ENCODE measurements at places on chromosomes 1 and 21.

- DNase-seq = no peak
Measured at GRCh38 chr1:902802-903201, 20.9 kb upstream of the SAMD11 start.

- DNase-seq = no peak
Measured at GRCh38 chr1:159961636-159962035, 7.6 kb upstream of the SLAMF9 start.

DNA sequence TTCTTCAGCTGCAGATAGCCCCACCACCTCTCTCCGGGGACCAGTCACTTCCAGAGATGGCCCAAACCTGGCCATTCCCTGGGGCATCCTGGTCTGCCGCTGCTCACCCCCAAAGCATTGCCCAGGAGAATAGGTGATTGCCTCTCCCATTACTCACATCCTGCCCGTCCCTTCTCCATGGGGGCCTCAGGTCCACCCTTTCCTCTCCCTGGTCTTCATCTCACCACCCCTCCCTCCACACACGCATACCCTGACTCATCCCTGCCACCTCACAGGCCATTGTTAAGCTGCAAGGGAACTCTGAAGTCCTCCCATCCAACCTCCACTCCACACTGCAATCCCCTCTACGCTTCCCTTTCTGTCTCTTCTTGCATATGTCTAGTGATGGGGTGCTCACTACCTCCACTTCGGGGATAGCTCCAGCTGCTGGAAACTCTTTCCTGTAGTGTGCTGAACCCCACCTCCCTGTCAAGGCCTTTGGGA lies at the start of gene PLEKHG5:
TSS of gene PLEKHG5 (minus strand) at position 188 of the 483 bp plus-strand sequence. CDS start 14,096 bp downstream, outside the sequence.
- DNase-seq = no peak

DNA sequence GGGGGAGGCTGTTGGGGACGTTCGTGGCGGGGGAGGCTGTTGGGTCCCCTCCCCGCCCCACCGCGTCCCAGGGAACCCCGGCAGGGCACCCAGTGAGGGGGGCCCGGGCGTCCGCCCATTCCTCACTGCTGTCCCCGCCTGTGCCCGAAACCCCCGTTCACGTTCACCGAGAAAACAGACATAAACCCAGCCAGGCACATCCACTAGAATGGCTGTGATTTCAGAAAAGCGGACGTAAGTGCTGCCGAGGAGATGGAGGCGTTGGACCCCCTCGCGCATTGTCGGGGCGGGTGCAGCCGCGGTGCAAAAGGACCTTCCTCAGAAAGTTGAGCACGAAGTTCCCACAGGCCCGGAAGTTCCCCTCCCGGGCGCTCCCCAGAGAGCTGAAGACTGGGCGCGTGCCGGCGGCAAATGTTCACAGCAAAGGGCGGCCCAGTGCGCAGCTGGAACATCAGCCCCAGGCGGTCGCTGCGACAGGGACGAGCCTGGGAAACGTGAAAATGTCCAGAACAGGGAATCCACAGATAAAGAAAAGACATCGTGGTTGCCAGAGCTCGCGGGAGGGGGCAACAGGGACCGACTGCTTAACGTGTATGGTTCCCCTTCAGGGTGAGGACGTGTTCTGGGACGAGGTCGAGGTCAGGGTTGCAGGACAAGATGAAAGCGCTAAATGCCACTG lies 18.5 kb upstream of the SAMD11 start:
- DNase-seq = no peak

DNA sequence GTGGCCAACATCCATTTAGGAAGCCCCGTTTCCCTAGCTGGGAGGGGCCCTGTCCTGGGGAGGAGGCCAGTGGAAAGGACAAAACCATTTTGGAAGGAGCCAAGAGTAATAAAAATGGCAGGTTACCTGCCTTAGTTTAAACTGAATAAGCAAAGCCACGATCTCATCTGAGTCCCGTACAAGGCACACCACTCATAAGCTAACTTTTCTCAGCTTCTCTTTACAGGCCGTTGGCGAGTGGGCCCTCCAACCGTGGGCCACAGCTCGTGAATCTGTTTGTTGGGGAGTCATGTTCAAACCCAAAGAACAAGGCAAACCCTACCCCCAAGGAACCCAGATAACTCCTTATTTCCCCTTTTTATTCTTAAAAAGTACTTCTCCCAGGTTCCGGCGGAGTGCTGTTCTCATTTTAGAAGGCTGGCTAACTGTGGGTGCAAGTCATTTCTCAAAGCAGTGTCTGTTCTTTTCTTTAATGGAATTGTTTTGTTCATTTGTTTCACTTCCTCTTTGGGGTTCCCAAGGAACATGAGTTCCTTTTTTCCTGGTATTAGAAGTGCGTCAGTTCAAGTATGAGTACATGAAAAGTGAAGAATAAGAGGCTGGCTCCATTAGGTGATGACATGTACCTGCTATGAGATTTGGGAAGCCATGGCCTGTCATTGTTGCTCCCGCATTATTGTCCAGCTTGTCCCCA lies 89.0 kb downstream of the PSMG1 start:
- DNase-seq = no peak

- DNase-seq = no peak
Measured at GRCh38 chr21:40923407-40923806, 76.4 kb upstream of the DSCAM start.

DNA sequence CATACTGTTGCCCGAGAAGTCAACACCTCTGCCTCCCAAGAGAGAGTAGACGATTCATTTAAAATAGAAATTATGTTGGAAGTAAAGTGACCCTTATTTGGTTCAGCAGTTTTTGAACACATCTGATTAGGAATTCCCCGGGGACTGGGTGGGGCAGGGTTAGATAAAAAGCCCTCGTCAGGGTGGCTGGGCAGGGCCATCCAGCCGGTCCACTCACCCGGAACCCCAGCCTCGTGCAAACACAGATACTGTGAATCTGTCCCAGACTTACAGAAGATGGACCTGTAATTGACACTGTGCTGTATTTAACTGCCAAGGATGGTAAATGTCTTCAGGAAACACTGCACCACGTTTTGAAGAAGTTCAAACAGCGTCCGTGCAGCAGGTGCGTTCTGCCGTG lies 63.7 kb downstream of the PRDM16 start:
- DNase-seq = no peak

DNA sequence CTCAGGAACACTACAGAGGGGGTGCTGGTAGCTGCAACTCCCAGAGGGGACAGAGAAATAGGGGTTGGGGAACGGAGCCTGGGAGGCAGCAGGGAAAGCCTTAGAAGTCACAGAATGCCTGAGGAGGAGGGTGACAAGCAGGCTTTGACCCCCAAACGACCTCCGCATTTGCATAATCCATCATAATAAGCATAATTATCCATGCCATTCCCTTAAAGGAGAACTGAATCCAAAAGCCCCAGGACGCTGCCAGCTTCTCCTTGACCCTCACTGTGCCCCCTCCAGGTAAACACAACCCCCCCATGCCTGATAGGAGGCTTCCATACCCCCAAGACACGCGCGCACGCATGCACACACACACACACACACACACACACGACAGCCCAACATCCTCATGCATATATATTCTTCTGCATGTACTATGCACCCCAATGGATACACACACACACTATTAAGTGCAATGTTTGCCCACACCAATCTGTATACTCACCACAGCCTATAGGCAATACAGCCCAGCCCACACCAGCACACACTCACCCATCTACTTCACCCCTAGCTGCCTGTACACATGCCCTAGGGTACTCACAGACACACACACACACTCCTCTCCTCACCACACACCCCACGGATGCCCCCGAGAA lies 27.8 kb downstream of the SDC3 start:
- DNase-seq = no peak

DNA sequence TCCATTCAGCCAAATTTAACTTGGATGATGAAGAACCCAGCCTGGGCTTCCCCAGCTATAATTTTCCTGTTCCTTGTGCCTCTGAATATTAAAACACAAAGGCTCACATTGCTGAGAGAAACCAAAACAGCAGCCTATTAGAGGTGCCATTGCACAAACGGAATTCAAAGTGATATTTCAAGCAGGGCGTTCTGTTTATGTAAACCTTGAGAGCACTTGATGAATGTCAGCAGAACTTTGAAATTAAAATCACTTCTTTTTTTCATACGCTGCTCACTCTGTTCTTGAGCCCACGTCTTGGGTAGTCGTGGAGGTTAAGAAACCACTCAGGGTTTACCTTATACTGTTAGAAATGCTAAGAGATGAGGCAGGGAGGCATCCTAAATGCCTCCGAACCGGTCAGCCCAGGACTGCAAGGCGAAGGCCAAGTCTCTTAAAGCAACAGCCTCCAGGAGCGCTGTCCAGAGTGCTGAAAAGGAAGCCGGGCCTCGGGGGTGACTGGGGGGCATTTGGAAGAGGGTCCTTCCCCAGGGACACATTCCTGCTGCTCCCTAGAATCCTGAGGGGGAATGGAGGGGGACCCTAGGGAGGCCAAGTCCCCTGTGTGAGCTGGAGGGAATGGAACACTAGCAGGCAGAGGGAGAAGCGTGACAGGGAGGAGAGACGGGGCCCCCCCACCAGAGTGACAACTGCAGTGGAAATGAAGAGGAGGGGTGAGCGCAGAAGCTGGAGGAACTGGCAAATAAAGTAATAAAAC lies 154.8 kb upstream of the VAMP3 start:
- DNase-seq = no peak

DNA sequence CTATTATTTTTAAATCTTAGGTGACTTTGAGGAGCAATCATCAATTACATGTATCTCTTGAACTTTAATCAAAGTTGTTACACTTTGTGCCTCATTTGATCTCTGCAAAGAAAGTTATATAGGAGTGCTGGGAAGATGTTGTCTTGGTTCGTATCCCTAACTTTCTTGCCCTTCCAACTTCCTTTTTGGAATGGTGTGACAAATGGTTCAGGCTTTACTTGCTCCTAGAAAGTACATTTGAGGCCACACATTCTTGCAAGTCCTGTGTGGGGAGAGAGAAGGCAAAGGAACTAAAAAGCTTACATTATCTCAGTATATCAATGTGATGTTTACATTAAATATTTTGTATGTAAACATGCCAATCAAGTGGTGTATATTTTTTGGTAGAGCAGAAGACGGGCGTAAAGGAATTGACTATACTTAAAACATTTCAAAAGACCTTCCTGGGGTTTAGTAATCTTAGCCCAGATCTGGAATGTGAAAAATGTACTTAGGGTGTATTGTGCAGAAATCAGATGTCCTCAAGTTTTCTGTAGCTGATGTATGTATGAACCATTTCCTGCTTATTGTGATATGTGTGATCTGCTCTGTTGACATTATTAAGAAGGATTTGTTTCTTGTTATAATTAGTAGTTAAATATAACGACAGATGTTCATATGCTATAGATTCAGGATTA lies 59.2 kb downstream of the USP25 start:
- DNase-seq = no peak

GRCh38 chr1:64209221-64209620 lies 5.8 kb downstream of the UBE2U start:
- no peak for DNase-seq

GRCh38 chr1:232059726-232060374 lies 433.3 kb downstream of the DISC1 start:
- peak; percentile 18 for DNase-seq

- DNase-seq = no peak
Measured at GRCh38 chr1:160637821-160638539, 8.9 kb downstream of the SLAMF1 start.

GRCh38 chr1:207006914-207007313 lies 25.6 kb downstream of the C1orf116 start:
- no peak for DNase-seq

DNA sequence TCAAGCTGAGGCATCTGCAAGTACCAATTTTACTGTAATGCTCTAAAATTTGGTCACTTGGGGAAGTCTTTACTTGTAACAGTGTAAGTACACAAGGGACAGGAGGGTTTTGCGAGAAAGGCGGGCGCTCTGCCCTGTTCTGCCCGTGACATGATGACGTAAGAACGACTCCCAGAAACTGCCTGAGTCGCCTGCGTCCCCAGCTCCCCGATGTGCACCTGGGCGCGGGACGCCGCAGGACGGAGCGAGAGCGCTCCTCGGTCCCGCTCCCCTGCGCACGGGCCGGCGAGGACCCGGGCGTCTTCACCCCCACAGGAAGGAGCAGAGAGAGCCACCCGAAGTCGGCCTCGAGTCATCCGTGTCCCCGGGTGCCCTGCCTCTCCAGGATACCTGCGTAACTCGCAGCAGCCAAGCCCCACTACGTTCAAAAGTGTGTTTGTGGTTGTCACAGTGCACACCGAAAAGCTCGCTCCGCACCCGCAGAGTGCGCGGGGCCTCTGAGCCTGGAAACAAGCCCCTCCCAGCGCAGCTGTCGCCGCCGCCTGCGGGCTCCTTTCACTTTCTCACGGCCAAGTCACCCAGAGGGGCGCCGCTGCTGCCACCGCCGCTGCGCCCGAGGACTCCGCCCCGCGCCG lies 3.3 kb upstream of the ZBTB18 start:
- DNase-seq = peak; percentile 39

DNA sequence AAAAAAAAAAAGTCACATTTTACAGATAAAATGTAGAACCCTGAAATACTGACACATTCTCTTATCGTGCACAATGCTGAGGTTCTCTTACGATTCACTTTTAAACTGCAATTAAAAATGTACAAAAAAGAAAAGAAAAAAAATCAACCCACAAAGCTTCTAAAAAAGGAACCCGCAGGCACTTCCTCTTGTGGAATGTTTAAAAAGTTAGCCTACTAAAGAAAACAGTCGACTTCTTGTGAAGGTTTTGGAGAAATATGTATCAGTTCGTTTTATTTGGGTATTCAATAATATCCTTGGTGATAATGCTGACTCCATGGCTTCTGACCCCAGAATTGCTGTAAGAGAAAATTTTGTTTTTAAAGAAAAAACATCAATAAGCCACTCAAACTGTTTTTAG lies 10.2 kb downstream of the HNRNPU start:
- no peak for DNase-seq

GRCh38 chr1:23593042-23593521 lies 33.8 kb upstream of the ID3 start:
- DNase-seq = peak; percentile 38

- no peak for DNase-seq
Measured at GRCh38 chr1:240055936-240056335, 35.7 kb upstream of the FMN2 start.

GRCh38 chr1:14120895-14121294 lies 420.9 kb downstream of the PRDM2 start:
- DNase-seq = no peak

- no peak for DNase-seq
Measured at GRCh38 chr1:223667484-223668182, 2.1 kb upstream of the CAPN8 start.

DNA sequence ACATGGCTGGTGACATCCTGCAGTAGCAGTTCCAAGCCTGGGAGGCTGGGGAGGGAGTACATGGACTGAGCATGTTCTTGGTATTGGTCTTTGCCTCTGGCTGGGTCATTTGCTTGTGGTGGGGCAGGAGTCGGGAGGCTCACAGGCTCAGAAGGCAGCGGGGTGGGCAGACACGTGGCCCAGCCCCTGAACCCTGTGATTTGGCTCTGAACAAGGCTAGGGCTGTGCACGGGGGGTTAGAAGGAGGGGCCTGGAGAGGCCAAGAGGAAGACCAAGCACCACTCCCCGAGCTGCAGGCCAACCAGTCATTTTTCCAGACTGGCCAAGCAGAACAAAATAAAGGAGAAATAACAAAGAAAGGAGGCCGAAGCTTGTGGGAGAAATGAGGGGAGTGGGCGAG lies 9.7 kb upstream of the PRELP start:
- DNase-seq = no peak

GRCh38 chr1:78911956-78912880 lies 94.3 kb downstream of the ADGRL4 start:
- no peak for DNase-seq

Measured in NCI-H1694 treated with DMSO at 0.1 percent for 48 hours (cell line).